ENCODE measurements at places on chromosomes 2 and 18.

DNA sequence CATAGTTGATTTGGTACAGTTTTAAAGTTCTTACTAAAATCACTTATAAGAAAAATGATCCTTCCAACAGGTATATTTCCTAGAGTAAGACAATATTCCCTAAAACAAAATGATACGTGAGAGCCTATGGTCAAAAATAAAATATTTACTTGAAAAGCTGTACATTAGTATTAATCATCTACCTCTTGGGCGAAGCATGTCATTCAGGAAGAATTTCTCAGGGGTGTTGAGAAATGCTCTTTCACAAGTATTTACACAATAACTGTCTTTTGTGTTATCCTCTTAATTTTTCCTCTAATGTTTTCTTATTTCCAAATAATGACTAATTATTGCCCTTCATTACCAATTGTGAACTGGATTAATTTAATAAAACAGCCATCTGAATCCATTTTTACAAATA, 466.3 kb downstream of the SATB2 start:
- DNase-seq = no peak

DNA sequence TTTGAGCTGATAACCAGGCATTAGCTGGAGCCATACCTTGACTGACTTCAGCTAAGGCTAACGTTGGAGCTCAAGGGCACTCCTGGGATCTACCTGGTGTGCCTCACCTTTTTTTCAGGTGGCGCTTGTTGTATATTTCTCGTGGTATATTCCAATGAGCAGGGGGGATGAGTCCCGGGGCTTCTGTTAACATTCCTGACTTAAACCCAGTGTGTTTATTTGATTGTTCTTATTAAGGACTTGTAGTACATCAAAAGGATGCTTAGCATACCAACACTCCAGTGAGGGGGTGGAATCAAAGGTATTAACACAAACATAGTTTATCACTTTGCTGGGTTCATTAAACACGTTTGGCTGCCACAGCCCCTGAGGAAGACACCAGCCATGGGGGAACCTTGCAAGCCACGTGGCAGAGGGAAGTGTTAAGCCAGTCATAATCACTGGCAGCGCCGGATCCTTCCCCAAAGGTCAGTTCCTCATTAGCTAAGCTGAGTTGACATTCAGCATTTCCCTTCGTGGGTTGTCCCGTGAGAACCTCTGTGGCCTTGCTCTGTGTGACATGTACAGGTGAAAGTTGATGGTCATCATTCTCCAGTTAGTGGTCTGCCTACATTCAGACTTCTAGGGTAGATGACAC, 119.5 kb upstream of the MCFD2 start:
- no peak for DNase-seq

- DNase-seq = no peak
Measured at GRCh38 chr2:63743170-63743981, 98.3 kb upstream of the UGP2 start.

DNA sequence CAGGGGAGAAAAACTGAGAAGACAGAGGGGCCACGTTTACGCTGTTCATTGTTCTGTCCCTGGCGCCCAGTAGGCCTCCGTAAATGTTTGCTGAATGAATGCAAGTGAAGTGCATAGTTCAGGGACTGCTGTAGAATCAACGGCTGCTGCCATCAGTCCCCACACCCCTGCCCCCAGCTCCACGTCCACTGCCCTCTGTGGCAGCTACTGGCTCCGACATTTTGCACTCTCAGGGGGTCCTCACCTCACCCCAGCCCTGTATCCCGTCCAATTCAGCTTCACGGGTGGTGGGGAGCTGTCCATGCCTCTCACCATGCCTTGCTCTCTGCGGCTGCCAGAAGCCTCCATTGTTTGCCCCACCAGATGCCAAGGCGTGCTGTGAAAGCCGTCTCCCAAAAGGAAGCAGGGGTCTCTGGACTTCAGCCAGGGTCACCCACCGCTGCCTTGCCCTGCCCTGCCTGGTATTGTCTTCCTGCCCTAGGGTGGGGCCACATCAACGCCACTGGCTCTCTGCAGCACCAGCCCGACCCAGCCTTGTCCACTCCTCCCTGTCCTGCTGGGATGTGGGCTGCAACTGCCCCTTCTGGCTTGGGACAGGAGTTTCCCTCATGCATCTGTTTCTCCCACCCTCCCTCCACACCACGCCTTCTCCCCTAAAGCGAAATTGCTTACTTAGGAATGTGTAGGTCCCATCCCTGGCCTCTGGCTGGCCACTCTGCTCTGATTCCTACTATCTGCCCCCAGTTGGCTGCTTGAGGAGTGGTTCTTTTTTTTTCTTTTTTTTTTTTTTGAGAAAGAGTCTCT, 86.0 kb downstream of the RHOB start:
- DNase-seq = no peak

- no peak for DNase-seq
Measured at GRCh38 chr2:238151628-238152235, 7.0 kb upstream of the ERFE start.

GRCh38 chr2:45045706-45046105, 36.5 kb upstream of the SIX2 start:
- no peak for DNase-seq

- DNase-seq = no peak
Measured at GRCh38 chr2:42438685-42439084, 55.1 kb downstream of the KCNG3 start.

- DNase-seq = no peak
Measured at GRCh38 chr2:45233301-45233700, 224.0 kb upstream of the SIX2 start.
